Mucosa of descending colon (tissue), 3 donors: ENCODE measurements at places on chromosomes 2 and 18. TPM values are rescaled to one million over a fixed set of nuclear protein-coding genes. Genes with fewer than 3 reads are reported as not detected.
A peak's percentile ranks its signal among the peaks of the same experiment; 100 is the strongest.

- DNase-seq = no peak
Measured at GRCh38 chr2:226655871-226656270, 143.7 kb downstream of the IRS1 start.

DNA sequence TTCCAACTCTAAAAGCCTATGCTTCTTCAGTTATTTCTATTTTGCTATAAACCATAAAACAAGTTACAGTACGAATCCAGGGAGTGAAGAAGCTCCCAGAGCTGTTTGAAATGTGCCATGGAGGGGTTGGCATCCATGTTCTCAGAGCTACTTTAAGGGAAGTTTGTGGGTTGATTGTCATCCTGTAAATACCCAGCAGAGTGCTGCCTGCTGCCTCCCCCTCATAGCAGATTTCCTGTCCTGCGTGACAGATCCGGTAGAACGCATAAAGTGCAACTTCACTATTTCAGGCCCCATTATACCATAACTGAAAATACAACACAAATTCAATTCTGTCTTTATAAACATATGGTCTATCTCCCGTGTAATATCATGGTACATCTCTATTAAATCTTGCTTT lies 114.4 kb downstream of the CTNNA2 start:
- DNase-seq = no peak

GRCh38 chr2:98615481-98615880 lies 7.1 kb downstream of the UNC50 start:
- no peak for DNase-seq

GRCh38 chr2:10249798-10250197 lies 52.9 kb upstream of the HPCAL1 start:
- DNase-seq = no peak

GRCh38 chr2:102784940-102785339 lies 23.1 kb downstream of the TMEM182 start:
- no peak for DNase-seq

DNA sequence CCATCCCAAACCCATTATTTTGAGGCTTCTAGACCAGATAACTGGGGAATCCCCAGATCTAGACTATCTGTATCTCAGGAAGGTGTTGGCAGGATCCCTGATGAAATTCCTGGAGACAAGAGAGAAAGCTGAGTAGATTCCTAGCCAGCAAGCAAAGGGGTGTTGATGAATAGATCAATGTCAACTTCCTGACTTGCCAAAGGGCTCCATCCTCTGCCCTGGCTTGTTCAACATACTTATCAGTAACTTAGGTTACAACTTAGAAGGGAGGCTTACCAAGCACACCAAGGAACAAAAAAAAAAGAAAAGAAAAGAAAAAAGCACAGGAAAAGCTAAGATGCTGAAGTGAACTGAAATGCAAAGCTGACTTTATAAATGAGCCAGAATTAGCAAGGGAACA lies 53.3 kb downstream of the TNS1 start:
- no peak for DNase-seq

- no peak for DNase-seq
Measured at GRCh38 chr2:204108330-204108751, 171.8 kb downstream of the ICOS start.

DNA sequence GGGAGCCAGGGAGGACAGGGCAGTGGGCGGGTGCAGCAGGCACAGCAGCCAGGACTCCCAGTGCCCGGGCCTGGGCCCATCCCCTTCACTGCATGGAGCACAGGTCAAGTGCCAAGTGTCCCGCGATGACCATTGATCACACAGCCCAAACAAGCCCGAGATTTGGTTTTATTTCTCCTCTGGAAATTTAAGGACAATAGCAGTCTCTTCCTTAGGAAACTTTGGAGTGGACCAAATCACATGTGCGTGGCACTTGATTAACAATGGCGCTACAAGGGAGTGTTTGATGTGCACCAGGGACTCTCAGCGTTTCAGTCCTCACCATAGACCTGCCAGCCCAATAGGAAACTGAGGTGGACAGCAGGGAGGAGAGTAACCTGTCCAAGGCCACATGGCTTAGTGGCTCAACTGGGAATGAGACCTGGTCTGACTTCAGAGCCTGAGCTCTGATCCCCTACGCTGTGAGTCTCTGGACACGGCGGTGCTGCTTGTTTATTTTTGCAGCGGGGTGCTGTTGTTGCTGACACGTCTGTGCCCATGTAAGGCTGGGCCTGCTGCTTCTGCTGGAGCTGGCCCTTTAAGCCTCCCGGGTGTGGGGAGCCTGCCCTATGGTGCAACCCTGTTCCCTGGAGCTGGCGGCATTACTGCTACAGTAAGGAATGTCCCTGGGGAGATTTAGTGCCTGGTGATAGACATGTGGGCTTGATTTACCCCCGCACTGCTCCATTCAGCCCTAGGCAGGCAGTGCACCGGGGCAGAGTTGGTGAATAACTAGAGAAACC lies 194.2 kb downstream of the INHBB start:
- no peak for DNase-seq

DNA sequence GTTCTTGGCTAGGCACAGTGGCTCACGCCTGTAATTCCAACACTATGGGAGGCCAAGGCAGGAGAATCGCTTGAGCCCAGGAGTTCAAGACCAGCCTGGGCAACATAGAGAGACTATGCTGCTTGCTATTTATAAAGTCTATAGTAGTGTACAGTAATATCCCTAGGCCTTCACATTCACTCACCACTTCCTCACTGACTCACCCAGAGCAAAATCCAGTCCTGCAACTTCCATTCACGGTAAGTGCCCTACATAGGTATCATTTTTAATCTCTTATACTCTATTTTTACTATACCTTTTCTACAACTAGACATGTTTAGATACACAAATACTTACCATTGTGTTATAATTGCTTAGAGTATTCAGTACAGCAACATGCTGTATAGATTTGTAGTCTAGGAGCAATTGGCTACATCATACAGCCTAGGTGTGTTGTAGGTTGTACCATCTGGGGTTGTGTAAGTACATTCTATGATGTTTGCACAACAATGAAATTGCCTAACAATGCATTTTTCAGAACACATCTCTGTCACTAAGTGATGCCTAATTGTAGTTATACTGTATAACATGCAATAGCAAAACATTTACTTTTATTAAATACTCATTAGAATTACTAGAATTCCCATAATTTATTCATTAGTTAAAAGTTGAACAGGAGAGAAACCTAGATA lies 8.8 kb downstream of the DHX57 start:
- no peak for DNase-seq

DNA sequence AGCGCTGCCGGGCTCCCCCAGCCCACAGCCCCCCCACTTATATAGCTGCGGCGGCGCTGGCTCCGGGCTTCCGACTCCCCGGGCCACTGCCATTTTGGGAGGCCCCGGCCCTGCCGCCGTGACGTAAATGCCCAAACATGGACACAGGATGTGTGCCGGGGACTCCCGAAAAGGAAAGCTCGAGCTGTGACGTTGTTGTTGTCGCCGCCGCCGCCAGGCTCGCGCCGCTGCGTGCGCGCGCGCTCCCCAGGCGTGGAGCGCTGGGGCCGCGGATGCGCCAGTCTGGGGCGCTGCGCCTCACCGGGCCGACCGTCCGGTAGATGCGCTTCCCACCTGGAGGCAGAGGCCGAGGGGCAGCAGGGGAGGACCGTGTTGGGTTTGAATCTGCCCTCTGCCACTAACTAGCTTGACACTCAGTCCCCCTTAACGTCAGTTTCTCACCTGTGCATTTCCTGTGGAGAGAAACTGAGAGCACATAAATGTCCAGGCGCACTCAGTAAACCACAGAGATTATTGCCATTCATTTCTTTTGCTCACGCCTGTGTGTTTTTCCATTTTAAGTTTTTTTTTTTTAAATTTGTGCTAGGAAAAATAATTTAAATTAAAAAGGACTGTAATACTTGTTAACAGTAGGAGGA lies at the start of gene EGR4:
Gene EGR4 (minus strand): TSS at position 15 of the 638 bp plus-strand sequence. CDS start 231 bp downstream, outside the sequence.
- DNase-seq = peak; percentile 58

GRCh38 chr2:85681372-85681763 lies 12.8 kb upstream of the GNLY start:
- no peak for DNase-seq

- no peak for DNase-seq
Measured at GRCh38 chr18:48546396-48546795, 7.6 kb downstream of the CTIF start.

DNA sequence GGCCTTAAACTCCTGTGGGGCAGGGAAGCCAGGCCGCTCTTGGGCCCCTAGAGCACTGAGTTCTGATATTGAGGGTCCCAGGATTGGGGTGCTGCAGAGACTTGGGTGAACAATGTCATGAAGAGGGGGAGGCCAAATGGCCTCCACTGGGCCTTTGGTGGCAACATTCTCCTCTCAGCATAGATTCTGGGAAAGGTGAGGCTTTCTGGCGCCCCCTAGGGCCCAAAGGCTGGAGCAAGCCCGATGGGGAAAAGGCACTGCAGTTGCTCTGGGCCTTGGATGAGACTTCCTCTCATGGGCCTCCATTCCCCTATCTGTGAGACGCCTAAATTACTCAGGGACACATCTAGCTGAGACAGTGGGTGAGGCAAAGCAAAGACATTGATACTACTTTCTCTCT lies 84.8 kb downstream of the ACAA2 start:
- DNase-seq = peak; percentile 64

GRCh38 chr2:152154462-152154861 lies 21.1 kb downstream of the STAM2 start:
- DNase-seq = no peak

DNA sequence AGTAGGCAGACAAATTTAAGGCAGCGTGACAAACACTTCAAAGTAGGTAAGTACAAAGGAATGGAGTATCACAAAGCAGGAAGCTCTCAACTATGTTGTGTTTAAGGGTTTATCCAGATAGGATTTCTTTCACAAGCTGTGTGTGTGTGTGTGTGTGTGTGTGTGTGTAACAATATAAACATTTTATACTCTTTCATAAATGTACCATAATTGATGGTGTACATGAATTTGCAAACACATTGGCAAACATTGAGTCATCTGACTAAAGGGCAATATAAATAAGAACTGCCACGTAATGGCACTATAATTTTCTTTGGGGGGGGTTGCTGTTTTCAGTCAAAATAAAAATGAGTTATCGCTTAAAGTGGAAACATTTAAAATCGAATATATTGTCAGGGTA lies 1004.4 kb upstream of the DDX18 start:
- DNase-seq = peak; percentile 59

DNA sequence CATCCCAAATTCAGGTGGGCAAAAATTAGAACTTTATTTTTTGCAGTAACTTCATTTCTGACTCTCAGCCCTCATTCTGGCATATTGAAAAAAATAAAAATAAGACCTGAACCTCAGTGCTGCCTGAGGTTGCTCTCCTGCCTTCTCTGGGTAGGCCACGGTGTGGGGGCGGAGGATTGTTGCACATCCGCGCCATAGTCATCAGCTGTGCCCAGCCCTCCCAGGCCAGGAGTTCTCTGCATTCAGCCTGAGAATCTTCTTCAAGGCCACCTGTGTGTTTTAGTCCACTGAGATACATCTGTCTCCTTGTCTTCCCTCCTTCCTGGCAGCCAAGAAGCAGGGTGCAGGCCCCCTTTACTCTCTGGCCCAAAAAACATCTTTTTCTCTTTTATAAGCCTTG lies 94.7 kb downstream of the ARMC9 start:
- no peak for DNase-seq

DNA sequence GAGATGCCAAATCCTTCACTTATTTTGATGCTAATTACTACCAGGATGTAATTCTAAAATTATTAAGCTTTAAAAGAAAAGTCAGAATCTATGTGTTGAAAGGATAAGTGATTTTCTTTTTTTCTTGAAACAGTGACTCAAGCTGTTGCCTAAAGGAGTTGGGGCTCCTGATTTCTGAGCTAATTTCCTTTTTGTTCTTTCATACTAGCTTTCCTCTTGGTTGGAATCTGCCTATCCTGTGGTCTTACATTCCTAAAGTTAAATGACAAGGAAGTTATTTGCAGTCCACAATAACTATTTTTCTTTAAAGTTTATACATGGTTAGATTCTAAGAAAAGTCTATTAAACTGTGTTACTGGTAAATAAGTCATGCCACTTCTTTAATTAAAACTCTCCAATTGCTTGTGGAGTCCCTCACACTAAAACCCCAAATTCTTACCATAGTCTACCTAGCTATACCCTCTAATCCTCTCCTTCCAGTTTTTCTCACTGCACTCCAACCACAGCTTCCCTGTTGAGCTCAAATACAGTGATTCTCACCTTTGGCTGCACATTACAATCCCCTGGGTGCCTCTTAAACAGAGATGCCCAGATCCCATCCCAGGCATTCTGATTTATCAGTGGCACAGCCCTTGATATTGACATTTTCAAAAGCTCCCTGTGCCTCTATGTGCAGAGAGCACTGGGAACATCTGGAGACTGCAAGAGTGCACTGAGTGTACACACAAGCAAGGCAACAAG lies 63.3 kb upstream of the EFEMP1 start:
- DNase-seq = no peak

DNA sequence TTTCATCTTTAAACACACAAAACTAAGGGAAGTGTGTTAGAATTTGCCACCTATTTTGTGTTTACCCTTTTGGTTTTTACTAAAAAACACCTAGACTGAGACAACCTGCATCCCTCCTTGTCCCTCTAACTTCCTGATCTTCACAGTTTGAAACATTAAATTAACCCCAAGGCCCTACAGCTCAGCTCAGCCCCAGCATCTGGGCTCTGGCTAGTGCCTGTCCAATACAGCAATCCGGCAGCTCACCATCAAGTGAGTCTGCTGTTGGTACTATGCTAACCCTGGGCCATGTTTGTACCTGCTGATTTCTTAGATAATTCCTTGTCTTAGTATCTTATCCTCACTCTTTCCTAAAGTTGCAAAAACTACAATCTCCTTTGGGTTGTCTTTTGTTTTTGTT lies 162.4 kb downstream of the DSEL start:
- DNase-seq = no peak

GRCh38 chr2:52931660-52932059 lies 835.9 kb upstream of the CHAC2 start:
- DNase-seq = no peak

- no peak for DNase-seq
Measured at GRCh38 chr18:34921811-34922385, 119.3 kb upstream of the MAPRE2 start.

- no peak for DNase-seq
Measured at GRCh38 chr18:56315363-56315762, 323.0 kb downstream of the TXNL1 start.

Gene LTBP1
- total RNA-seq = 14.3 TPM

Gene MOGAT1
- total RNA-seq = not detected

Gene SLC40A1
- 212 TPM for total RNA-seq

Gene UGT1A5
- 2.1 TPM for total RNA-seq

Gene AQP12A
- 18.9 TPM for total RNA-seq

Gene RAB17
- 62.8 TPM for total RNA-seq

Gene CLIP4
- 8.3 TPM for total RNA-seq

Gene AGPS
- total RNA-seq = 43.0 TPM

Gene CRYGC
- total RNA-seq = not detected
